ENCODE measurements at places on chromosomes 11 and 22.

DNA sequence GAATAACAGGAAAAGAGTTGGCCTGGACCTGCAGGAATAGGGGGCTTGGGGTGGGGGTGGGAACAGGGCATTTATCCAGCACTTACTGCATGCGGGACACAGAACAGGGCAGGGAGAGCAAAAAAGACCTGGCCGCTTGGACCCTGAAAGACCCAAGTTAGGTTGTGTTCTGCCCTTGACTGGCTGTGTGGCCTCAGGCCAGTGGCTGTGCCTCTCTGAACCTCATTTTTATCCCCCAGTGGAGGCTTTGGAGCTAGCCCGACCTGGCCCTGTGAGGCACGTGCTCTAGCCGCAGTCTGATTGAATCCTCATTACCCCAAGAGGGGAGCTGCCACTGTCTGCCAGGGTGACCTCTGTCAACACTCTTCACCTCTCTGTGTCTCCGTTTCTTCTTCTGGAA lies 68.7 kb downstream of the MN1 start:
- H3K27ac ChIP-seq = no peak overlapping the region
- H3K36me3 ChIP-seq = no peaks in the 10 kb centered on the region
- no peaks in the 10 kb centered on the region for H3K27me3 ChIP-seq
- no peak for DNase-seq
- no peak overlapping the region for H3K4me3 ChIP-seq

- DNase-seq = no peak
- no peaks in the 10 kb centered on the region for H3K27me3 ChIP-seq
- H3K4me1 ChIP-seq = peaks cover 55% of the 10 kb centered on the region
- no peak overlapping the region for H3K4me3 ChIP-seq
Observed at GRCh38 chr11:86805873-86806310, 5.5 kb downstream of the PRSS23 start.

DNA sequence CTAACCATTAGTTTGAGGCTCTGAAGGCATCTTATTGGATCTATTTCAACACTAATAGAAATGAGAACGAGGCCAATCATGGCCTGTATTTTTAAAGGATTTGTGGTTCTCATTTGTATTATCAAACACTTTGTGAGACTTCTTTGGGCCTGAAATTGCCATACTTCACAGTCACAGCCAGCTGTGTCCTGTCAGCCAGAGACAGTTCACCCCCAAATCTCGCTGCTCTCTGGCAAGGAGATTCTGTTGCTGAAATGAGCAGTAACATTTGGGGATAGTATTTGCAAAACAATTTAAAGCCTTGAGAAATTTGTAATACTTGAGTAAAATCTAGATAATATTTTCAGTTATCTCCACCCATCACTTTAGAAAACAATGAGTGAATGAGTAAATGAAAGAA lies 26.9 kb upstream of the TENM4 start:
- no peaks in the 10 kb centered on the region for H3K4me1 ChIP-seq
- H3K36me3 ChIP-seq = no peaks in the 10 kb centered on the region
- H3K4me3 ChIP-seq = no peak overlapping the region

- H3K27me3 ChIP-seq = no peaks in the 10 kb centered on the region
- no peaks in the 10 kb centered on the region for H3K36me3 ChIP-seq
- no peak overlapping the region for H3K27ac ChIP-seq
- H3K4me3 ChIP-seq = no peak overlapping the region
Observed at GRCh38 chr22:25919452-25919851, 177.5 kb downstream of the MYO18B start.

GRCh38 chr22:46661221-46661851 lies 41.1 kb downstream of the GRAMD4 start:
- no peak overlapping the region for H3K4me3 ChIP-seq
- H3K27me3 ChIP-seq = no peaks in the 10 kb centered on the region
- H3K27ac ChIP-seq = no peak overlapping the region
- no peaks in the 10 kb centered on the region for H3K36me3 ChIP-seq

DNA sequence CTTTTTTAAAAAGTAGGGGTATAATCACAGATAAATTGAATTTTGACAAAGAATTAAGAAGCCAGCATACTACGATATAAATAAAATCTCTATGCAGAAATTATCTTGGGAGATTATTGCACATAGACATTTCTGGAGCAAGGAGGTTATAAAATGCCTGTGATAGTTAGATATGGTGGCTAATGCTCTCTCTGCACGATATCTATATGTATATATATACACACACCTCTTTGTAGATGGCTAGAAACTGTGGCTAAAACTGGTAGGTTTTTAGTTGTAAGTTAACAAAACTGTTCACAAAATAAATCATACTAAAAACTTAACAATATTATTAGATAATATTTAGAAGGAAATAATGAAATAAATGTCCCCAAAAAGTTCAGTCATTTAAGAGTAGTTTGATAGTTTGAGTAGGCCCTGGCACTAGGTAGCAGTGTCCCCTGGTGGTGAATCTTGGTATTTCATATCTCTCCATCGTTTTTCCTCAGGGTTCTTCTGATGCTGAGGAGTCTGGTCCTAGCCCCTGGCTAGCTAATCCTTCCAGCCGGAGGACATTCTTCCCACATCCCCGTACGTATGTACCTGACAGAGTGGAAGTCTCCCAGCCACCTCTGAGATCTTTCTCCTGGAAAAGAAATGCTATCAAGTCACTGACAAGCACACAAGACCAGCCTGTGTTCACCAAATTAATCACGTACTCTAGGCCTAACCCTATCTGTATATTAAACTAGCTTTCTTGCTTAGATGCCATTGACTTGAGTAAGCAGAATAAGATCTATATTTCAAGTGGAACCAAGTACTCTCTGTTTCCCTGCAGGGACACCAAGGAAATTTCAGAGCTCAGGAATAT lies 32.2 kb downstream of the ART5 start:
- H3K36me3 ChIP-seq = no peaks in the 10 kb centered on the region
- no peaks in the 10 kb centered on the region for H3K27me3 ChIP-seq
- no peaks in the 10 kb centered on the region for H3K4me1 ChIP-seq
- no peak overlapping the region for H3K4me3 ChIP-seq
- no peak for DNase-seq

DNA sequence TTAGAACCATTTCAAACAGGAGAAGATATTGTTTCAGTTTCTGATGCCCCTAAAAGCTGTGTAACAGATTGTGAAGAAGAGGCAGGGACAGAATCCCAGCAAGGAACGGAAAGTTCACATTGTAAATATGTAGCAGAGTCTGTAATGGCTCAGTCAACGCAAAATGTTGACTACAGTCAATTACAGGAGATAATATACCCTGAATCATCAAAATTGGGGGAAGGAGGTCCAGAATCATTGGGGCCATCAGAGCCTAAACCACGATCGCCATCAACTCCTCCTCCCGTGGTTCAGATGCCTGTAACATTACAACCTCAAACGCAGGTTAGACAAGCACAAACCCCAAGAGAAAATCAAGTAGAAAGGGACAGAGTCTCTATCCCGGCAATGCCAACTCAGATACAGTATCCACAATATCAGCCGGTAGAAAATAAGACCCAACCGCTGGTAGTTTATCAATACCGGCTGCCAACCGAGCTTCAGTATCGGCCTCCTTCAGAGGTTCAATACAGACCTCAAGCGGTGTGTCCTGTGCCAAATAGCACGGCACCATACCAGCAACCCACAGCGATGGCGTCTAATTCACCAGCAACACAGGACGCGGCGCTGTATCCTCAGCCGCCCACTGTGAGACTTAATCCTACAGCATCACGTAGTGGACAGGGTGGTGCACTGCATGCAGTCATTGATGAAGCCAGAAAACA lies 40.8 kb downstream of the IGLL1 start:
- no peak overlapping the region for H3K27ac ChIP-seq
- no peak for DNase-seq
- no peaks in the 10 kb centered on the region for H3K36me3 ChIP-seq

GRCh38 chr22:31929167-31929930 lies 15.0 kb upstream of the YWHAH start:
- no peaks in the 10 kb centered on the region for H3K4me1 ChIP-seq
- no peak for DNase-seq
- no peaks in the 10 kb centered on the region for H3K36me3 ChIP-seq
- H3K27me3 ChIP-seq = no peaks in the 10 kb centered on the region
- no peak overlapping the region for H3K4me3 ChIP-seq

GRCh38 chr11:33529461-33529860 lies 171.2 kb downstream of the C11orf91 start:
- H3K27me3 ChIP-seq = no peaks in the 10 kb centered on the region
- H3K4me1 ChIP-seq = no peaks in the 10 kb centered on the region
- no peak for DNase-seq
- no peaks in the 10 kb centered on the region for H3K36me3 ChIP-seq

DNA sequence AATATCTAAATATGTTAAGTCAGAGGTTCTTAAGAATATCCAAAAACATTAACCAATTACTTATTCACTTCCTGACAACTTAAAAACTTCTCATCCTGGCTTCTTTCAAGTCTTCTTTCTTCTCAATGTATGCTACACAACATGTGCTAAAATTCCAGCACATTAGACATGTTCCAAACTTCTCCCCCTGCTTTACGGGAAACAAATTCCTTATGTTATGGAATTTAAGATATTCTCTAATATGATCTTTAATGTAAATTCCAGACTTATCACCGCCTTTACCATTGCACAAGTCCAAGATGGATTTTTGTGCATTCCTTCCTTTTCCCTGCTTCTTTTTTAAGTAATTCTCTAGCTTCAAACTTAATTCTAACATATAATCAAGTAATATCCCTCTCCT lies 964.5 kb upstream of the CHORDC1 start:
- DNase-seq = no peak
- no peaks in the 10 kb centered on the region for H3K36me3 ChIP-seq
- no peaks in the 10 kb centered on the region for H3K4me1 ChIP-seq
- H3K27me3 ChIP-seq = no peaks in the 10 kb centered on the region
- no peak overlapping the region for H3K4me3 ChIP-seq

DNA sequence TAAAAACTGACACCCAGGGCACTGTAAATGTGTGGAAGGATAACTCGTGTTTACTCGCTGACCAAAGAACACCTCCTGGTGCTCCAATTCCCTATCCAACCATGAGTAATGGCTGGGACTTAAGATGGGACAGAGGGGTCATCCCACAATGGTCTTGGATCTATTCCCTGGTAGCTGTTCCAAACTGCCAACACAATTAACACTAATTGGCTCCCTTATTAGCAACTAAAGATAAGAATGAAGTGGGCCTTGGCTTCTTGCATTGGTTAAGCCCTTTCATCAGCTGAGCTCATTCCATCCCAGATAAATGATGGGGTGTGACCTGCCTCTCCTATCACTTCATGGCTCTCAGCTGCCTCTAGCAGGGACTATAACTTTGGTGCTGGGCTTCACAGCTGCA lies 1.5 kb upstream of the SIK3 start:
- no peaks in the 10 kb centered on the region for H3K27me3 ChIP-seq
- no peak for DNase-seq
- H3K27ac ChIP-seq = peak overlapping the region; percentile 97
- H3K4me3 ChIP-seq = no peak overlapping the region
- H3K36me3 ChIP-seq = no peaks in the 10 kb centered on the region
- peaks cover 34% of the 10 kb centered on the region for H3K4me1 ChIP-seq

DNA sequence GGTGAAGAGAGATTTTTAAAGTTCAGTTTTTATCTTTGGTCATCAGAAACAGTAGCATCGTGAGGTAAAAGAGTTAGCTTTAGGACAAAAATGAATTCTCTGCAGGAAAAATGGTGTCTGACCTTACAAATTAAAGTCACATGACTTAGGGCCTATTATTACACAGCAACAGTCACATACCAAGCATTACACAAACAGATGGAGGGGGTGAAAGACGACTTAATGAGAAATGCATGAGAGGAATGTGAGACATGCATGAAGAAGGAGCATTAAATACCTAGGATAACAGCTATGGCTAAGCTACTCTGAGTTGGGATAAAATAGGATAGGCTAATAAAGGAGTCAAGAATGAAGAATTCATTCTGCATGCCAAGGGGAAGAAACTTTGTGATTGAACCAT lies 77.5 kb downstream of the BLID start:
- H3K4me1 ChIP-seq = no peaks in the 10 kb centered on the region
- H3K4me3 ChIP-seq = no peak overlapping the region
- no peaks in the 10 kb centered on the region for H3K27me3 ChIP-seq

DNA sequence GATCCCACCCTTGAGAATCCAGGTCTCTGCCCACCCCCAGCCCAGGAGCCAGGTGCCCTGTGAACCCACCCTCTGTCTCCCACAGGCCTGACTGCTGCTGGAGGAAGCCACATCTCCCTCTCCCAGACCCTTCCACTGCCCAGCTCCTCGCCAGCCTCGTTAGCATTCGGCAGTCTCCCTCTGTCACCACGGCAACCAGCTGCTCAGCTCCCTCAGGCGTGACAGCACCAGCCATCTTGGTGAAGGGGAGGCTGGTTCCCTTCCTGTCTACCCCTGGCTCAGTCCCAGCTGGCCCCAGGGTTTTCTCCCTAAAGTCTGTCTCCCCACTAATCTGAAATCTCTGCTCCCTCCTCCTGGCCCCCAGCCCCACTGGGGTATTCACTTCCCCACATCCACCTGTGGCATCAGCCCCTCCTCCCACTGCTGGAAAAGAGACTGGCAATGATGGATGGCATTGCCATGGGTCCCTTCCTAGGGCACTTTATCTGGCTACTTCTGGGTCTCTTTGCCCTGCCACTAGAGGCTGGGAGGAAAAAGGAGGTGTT lies 28.1 kb downstream of the NRXN2 start:
- H3K4me3 ChIP-seq = no peak overlapping the region
- H3K27ac ChIP-seq = no peak overlapping the region
- no peak for DNase-seq
- no peaks in the 10 kb centered on the region for H3K36me3 ChIP-seq
- no peaks in the 10 kb centered on the region for H3K27me3 ChIP-seq

DNA sequence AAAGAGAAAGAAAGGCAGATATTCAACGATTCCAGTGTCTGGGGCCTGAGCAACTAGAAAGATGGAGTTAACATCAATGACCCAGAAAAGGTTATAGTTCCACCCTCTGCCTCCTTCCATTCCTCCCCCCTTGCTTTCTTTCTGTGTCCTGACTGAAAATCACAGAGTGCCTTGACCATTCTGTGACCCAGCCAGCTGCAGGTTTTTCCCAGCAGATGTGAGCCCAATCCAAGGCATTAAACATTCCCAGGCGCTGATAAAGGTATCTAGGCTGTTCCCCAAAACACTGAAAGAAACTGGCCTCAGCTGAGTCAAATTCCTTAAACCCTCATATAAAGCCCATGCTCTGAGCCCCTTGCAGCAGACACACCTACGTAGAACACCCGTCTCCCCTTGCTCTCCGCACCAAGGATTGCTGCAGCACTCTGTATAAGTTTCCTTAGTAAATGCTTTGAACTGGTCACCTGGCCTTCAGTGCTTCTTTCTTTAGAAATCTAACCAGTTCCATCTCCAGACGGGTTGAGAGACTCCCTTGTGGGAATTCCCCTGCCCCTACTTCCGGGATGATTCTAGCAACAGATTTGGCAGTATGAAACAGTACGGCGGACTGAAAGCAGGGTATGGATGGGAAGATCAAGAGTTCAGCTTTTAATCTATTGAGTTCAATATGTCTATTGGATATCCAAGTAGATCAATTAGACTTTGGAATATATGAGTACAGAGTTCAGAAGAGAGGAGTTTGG lies 48.8 kb upstream of the ZC3H12C start:
- H3K27me3 ChIP-seq = no peaks in the 10 kb centered on the region
- no peaks in the 10 kb centered on the region for H3K36me3 ChIP-seq
- no peak for DNase-seq
- no peak overlapping the region for H3K4me3 ChIP-seq

GRCh38 chr11:111982019-111982464 lies 43.2 kb upstream of the DLAT start:
- H3K36me3 ChIP-seq = peaks cover 20% of the 10 kb centered on the region
- no peaks in the 10 kb centered on the region for H3K27me3 ChIP-seq
- H3K4me1 ChIP-seq = peaks cover 35% of the 10 kb centered on the region
- peak overlapping the region; percentile 12 for H3K27ac ChIP-seq
- no peak for DNase-seq

GRCh38 chr11:12434325-12434654 lies 56.9 kb downstream of the PARVA start:
- H3K27me3 ChIP-seq = no peaks in the 10 kb centered on the region
- peak overlapping the region; percentile 91 for H3K27ac ChIP-seq
- no peaks in the 10 kb centered on the region for H3K36me3 ChIP-seq
- H3K4me3 ChIP-seq = no peak overlapping the region
- peaks cover 67% of the 10 kb centered on the region for H3K4me1 ChIP-seq
